CD4-positive, alpha-beta T cell treated with Interleukin-4 for 1 hour (primary cell): ENCODE measurements at places on chromosomes 12 and 14.

DNA sequence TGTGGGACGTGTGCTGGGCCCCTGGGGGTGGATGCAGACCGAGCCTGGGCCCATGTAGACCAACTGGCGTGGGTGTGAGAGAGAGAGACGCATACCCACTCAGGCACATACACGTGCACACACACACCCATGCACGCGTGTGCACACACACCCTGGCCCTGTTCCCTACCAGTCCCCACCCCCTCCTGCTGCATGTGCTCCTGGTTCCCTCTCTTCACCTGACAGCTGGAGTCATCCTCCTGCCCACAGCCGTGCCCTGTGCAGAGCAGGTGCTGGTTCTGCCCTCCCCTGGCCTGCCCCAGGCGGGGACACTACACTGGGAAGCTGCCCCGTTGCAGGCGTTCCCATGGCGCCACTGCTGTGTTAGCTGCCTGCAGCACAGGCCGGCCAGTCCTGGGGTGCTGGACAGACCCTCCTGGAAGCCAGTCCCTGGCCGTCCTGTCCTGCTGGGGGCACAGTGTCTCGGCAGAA, 18.5 kb downstream of the PACS2 start:
- no peak for DNase-seq

DNA sequence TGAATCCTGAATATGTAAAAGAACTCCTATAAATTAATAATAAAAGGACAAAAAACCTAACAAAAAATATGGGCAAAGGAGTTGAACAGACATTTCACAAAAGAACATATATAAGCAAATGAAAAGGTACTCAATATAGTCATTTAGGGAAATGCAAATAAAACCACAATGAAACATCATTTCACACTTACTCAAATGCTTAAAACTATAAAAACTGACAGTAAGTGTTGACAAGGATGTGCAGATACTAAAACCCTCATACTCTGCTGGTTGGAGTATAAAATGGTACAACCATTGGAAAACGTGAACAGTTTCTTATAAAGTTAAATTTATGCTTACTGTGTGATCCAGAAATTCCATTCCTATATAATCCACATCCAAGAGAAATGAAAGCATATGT, 247.1 kb downstream of the GXYLT1 start:
- DNase-seq = no peak

GRCh38 chr12:32541754-32542374, 137.2 kb upstream of the DNM1L start:
- no peak for DNase-seq

DNA sequence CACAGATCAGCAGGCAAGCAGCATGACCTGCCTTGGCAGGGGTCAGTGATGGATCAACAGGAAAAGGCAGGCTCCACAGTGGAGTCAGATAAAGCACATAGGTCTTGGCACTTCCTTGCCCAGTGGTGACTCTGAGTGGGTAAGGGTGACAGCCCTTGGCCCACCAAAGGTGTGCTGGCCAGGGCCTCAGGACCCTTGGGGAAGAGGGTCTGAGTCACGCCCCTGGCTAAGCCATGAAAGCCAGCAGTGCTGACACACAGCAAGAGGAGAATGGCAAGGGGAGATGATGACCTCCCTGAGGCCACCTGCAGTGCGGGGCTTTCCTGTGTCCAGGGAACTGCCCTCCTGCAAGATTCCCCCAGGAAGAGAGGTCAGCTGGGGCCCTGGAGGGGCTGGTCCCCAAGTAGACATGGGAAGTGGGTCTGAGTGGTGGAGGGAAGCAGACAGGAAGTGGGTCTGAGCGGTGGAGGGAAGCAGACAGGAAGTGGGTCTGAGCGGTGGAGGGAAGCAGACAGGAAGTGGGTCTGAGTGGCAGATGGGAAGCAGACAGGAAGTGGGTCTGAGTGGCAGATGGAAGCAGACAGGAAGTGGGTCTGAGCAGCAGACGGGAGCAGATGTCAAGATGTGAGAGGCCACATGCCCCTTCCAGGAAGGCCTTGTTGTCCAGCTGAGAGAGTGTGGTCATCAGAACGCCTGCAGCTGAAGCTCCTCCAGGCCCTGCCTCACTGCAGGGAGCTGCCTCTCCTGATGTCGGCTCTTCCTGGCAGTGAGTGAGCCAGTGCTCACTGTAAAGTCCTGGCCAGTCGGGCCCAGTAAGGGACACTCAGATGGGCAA, 34.8 kb downstream of the DIO3 start:
- DNase-seq = peak; percentile 61

DNA sequence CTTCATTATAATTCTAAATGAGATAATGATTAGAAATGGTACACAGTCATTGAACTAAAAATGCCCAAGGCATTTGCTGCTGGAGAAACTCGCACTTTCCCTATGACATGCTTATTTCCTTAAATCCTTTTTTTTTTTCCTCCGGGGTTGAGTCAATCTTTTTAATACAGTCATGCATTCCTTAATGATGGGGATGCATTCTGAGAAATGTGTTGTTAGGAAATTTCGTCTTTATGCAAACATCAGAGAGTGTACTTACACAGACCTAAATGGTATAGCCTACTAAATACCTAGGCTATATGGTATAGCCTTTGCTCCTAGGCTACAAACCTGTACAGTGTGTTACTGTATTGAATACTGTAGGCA, 29.8 kb upstream of the DACT1 start:
- DNase-seq = no peak

DNA sequence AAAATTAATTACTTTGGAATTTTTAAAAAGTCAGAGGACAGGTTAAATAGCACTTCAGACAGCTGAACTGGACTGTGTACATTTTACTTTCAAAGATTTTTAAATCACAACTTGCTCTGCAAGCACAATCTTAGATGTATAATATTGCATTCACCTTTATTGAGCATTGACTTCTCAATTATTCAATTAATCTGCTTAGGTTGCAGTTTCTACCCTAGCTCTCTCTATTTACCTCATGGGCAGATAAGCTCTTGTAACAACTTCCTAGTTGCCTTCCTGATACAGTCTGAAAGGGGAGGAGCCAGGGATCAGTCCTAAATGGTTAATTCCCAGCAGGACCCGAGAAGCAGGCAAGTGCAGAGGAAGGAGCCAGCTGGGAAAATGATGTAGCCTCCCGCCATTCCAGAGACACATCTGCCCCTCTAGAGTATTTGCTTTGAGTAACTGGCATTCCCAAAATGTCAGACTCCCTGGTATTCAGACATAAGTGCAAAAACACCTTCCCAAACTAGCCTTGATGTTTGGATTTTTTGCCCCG, 302.8 kb downstream of the GALC start:
- no peak for DNase-seq

DNA sequence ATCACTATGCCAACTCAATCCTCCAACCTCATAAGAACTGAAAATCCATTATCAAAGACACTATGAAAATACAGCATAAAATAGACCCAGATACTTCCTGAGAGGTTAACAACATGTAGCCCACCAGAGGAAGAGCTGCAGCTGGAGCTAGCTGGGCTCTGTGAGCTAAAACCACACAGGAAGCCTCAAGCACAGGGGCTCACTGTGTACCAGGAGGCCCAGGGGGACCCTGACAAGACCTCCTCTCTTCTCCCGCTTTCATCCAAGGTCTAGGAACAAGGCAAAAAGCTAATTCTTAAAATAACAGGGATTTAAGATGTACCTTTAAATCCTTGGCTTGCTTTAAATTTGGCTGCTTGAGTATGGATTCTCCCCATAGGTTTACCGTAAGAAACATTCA, 53.6 kb downstream of the EIF2S3B start:
- peak; percentile 63 for DNase-seq

DNA sequence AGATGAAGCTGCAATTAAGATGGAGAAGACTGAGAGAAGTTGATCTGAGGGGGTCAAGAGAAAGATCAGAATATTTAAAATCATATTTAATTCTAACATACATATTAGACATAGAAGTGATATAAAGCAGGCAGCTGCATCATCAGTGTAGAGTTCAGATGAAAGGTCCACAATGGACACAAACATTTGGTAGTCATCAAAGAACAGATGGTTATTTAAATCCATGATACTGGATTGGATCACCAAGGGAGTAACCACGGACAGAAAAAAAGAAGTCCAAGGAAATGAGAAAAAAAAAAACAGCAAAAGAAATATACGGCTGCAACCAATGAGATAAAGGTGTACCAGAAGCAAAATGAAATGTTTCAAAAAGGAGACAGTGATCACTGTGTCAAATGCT, 20.1 kb downstream of the NOVA1 start:
- no peak for DNase-seq

- DNase-seq = no peak
Observed at GRCh38 chr12:57276935-57277563, 26.1 kb upstream of the STAC3 start.

- DNase-seq = peak; percentile 1
Observed at GRCh38 chr12:129911428-129912049, 7.7 kb upstream of the TMEM132D start.

DNA sequence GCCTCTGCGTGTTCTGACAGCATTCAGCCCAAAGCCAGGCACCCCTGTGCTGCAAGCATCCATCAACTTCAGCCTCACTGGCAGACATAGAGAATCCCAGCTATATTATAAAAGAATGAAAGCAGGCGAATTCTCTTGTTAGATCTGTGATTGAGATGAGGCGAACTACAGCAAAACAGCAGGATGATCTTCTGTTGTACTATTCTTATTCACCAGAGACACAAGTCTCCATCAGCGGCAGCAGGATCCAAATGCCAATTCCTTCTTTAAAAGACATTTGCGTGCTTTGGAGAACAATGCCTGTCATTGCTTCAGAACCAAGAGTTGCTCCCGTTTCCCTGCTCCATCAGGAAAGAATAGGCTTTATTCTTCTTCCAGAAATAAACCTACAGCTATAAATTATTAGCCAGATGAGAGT, 188.9 kb downstream of the SLC41A2 start:
- DNase-seq = no peak

- DNase-seq = no peak
Observed at GRCh38 chr12:130016986-130017385, 113.2 kb upstream of the TMEM132D start.
